ENCODE measurements at places on chromosomes 1 and 21. TPM values are rescaled to one million over a fixed set of nuclear protein-coding genes. Genes with fewer than 3 reads are reported as not detected.

The ANGEL2 gene
- 57.3 TPM for total RNA-seq

The GPR25 gene
- total RNA-seq = 1.2 TPM

The DTL gene
- 4.7 TPM for total RNA-seq

The ALX3 gene
- total RNA-seq = not detected

The RLF gene
- total RNA-seq = 36.8 TPM

The S100A7A gene
- not detected for total RNA-seq

The DUSP12 gene
- 15.2 TPM for total RNA-seq

The NVL gene
- total RNA-seq = 40.2 TPM

- H3K27ac ChIP-seq = no peak overlapping the region
- no peaks in the 10 kb centered on the region for H3K36me3 ChIP-seq
- H3K4me1 ChIP-seq = no peaks in the 10 kb centered on the region
Measured at GRCh38 chr21:20703112-20703767, 295.0 kb upstream of the NCAM2 start.

- H3K36me3 ChIP-seq = no peaks in the 10 kb centered on the region
- no peak overlapping the region for H3K27ac ChIP-seq
- no peak overlapping the region for H3K4me3 ChIP-seq
- H3K27me3 ChIP-seq = no peaks in the 10 kb centered on the region
- no peaks in the 10 kb centered on the region for H3K4me1 ChIP-seq
Measured at GRCh38 chr1:231796141-231796540, 169.6 kb downstream of the DISC1 start.

GRCh38 chr1:92876351-92876750 lies 44.5 kb downstream of the RPL5 start:
- no peak overlapping the region for H3K4me3 ChIP-seq
- peaks cover 11% of the 10 kb centered on the region for H3K36me3 ChIP-seq
- DNase-seq = no peak
- H3K27me3 ChIP-seq = no peaks in the 10 kb centered on the region
- H3K27ac ChIP-seq = no peak overlapping the region

- no peaks in the 10 kb centered on the region for H3K36me3 ChIP-seq
- no peak overlapping the region for H3K27ac ChIP-seq
- H3K27me3 ChIP-seq = peaks cover 18% of the 10 kb centered on the region
Measured at GRCh38 chr1:171772312-171772711, 9.1 kb upstream of the METTL13 start.

DNA sequence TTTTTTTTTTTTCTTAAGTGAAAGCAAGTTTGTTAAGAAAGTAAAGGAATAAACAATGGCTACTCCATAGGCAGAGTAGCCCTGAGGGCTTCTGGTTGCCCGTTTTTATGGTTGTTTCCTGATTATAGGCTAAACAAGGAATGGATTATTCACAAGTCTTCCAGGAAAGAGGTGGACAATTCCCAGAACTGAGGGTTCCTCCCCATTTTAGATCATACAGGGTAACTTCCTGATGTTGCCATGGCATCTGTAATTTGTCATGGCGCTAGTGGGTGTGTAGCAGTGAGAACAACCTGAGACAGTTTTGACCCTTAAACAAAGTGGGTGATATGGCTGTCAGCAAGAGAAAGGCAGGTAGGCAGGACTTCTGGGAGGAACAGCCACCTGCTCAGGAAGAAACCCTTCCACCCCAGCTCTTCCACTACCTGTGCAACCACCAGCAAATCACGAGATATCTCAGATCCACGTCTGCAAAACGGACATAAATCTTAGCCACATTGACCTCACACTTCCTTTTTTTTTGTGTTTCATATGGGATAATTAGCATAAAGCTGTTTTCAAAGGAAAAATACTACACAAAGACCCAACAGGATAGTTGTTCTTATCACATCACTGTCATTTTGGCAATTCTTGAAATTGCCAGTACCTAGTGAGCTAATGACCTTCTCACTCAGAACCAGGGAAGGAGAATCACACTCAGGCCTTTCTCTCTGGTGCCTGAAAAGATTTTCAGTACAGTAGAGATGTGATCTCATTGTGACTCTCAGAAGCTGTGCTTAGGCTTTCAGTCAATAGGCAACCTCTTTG lies 34.8 kb upstream of the DUSP10 start:
- peak overlapping the region; percentile 7 for H3K4me3 ChIP-seq

DNA sequence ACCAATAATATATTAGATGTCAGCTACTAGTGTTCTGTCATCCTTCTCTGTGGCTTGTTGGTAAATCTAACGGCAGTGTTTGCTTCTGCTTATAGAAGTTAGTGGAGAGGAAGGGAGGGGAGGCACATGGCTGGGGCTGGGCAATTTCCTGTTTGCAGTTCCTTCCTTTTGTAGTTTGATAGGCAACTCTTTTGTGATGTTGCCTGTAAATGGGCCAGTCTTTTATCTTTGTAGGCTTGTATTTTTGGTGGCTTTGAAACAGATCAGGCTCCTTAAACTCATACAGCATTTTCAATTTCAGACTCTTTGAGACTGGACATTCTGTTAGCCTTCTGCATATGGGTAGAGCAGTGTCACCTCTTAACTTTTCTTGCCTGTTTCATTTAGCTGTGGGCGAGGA lies 48.1 kb downstream of the CDC14A start:
- H3K4me3 ChIP-seq = peak overlapping the region; percentile 82
- peak overlapping the region; percentile 82 for H3K27ac ChIP-seq
- H3K4me1 ChIP-seq = peaks cover 93% of the 10 kb centered on the region
- peaks cover 13% of the 10 kb centered on the region for H3K36me3 ChIP-seq

- no peak for DNase-seq
- no peak overlapping the region for H3K27ac ChIP-seq
- no peaks in the 10 kb centered on the region for H3K36me3 ChIP-seq
- peaks cover 14% of the 10 kb centered on the region for H3K4me1 ChIP-seq
- no peaks in the 10 kb centered on the region for H3K27me3 ChIP-seq
Measured at GRCh38 chr1:231424950-231425805, 3.1 kb upstream of the EGLN1 start.

DNA sequence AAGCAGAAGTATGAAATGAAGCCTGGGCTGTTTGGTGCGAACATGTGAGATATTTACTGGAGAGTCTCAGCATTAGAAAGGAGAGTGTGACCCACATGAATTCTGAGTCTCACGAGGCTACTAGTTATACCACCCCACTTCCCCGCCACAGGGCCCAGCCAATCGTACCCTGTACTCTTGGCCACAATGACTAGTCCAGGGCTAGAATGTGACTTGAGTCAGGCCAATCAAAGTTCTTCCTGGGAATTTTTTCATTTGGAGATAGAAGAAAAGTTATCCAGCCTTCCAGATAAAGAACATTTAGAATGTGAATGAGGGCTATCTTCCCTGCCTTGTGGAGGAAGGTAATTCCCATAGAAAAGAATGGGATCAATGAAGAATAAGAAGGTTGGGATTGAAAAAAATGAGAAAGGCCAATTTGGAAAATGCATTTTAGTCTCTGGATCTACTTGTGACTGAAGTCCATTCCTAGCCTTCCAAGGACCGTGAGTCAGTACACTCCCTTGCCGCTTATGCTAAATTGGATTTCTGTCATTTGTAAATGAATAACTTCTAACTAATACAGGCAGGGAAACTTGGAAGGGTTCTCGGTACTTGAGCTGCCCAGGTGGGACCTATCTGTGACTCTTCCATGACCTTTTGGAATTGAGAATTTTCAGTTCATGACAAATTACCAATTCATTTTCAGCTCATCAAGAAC lies 12.3 kb upstream of the RIMKLA start:
- H3K4me1 ChIP-seq = no peaks in the 10 kb centered on the region
- H3K27ac ChIP-seq = no peak overlapping the region
- peaks cover 22% of the 10 kb centered on the region for H3K27me3 ChIP-seq
- no peak overlapping the region for H3K4me3 ChIP-seq
- no peaks in the 10 kb centered on the region for H3K36me3 ChIP-seq

DNA sequence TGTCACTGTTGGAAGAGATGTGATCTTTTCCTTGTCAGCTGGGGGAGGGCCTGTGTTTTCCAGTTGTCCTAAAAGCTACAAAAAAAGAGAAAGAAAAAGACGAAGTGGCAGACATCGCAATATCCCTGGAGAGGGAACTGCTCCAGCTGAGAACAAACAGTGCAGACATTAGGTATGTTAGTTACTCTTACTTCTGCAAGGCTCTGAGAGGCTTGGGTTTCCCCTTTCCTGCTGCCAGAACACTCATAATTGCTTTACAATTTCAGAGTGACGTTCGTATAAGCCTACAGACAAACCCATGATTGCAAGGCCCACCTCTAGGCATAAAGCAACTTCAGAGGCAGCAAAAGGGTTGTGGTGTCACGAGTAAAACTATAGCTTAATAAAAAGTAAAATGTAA lies 31.1 kb downstream of the CD160 start:
- peaks cover 66% of the 10 kb centered on the region for H3K36me3 ChIP-seq
- no peak overlapping the region for H3K4me3 ChIP-seq
- no peaks in the 10 kb centered on the region for H3K4me1 ChIP-seq
- no peak overlapping the region for H3K27ac ChIP-seq
- H3K27me3 ChIP-seq = no peaks in the 10 kb centered on the region
- no peak for DNase-seq

DNA sequence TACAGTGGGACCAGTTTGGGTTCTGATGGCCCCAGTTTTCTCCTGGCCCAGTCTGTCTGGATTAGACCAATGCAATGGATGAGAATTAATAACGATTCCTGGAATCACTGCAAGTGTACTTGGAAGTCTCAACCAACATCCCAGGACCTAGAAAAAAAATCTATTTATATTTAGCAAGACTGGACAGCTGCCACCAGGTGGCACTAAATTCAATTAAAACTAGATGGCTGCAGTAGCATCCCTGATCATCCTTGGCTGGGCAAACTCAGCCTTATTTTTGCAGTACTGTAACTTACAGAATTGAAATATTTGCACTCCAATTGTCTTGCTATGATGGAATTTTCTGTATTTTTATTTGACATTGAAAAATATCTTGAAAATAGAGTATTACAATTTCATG lies 165.7 kb downstream of the NCAM2 start:
- H3K4me3 ChIP-seq = no peak overlapping the region
- H3K4me1 ChIP-seq = no peaks in the 10 kb centered on the region
- no peaks in the 10 kb centered on the region for H3K27me3 ChIP-seq
- DNase-seq = peak; percentile 11
- no peaks in the 10 kb centered on the region for H3K36me3 ChIP-seq

DNA sequence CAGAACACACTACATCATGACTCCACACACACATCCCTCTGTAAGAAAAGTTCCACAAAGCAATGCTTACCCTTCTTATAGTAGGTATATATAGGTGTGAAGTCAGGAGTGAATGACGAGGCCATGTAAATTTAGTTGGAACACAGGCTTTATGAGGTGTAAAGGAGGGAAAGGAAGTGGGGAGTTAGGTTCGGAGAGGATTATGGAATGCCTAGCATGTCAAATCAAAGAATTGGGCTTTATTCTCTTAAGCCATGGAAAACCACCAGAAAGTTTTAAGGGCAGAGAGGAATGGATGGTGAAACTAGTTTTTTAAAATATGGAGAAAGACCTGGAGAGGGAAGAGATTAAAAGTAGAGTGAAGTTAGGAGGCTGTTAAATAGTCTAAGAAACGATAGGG lies 26.3 kb downstream of the TFAP2E start:
- H3K4me3 ChIP-seq = no peak overlapping the region
- H3K27ac ChIP-seq = no peak overlapping the region
- H3K36me3 ChIP-seq = peaks cover 47% of the 10 kb centered on the region
- H3K27me3 ChIP-seq = no peaks in the 10 kb centered on the region
- H3K4me1 ChIP-seq = no peaks in the 10 kb centered on the region
- DNase-seq = no peak

DNA sequence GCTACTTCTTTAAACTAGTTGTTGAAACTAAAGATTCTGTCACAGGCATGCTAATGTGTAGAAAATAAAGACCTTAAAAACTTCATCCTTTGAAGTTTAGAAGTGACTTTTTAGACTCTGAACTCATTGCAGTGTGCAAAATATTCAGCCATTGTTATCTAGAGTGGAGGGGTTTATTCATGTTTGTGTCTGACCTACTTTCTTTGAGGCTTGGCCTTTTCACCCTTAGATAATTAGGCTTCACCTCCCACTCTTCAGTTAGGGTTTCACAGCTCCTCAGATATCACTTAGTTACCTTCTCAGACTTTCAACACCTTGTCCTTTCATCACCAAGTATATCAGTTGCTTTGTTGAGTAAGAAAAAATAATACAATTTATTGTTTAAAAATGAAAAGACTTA lies 75.9 kb downstream of the IVNS1ABP start:
- H3K4me1 ChIP-seq = peaks cover 22% of the 10 kb centered on the region
- no peak for DNase-seq
- H3K4me3 ChIP-seq = no peak overlapping the region
- no peaks in the 10 kb centered on the region for H3K27me3 ChIP-seq
- no peaks in the 10 kb centered on the region for H3K36me3 ChIP-seq
- H3K27ac ChIP-seq = no peak overlapping the region

DNA sequence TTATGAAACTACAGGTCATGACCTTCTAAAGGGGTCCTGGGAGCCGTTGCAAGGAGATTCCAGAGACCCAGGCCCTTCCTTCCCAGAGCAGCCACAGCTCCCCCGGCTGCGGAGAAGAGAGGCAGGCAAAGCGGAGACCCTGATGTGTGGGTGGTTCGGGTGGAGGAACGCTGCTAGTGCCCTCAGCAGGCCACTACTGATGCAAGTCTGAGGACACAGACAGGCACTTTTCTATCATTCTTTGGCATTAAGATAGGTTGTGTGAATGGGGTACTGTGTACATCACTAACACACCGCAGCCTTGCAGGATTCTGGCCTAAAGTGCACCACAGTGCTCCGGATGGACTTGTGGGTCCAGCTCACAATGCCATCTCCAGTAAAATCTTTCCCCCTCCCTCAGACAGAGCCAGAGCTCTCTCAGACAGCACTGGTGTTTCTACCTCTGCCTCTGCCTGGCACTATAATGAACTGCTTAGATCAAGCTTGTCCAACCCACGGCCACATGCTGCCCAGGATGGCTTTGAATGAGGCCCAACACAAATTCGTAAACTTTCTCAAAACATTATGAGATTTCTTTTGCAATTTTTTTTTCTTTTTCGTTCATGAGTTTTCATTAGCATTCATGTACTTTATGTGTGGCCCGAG lies 121.4 kb downstream of the TGFBR3 start:
- H3K27me3 ChIP-seq = no peaks in the 10 kb centered on the region
- peaks cover 5% of the 10 kb centered on the region for H3K36me3 ChIP-seq
- no peak overlapping the region for H3K27ac ChIP-seq
- no peaks in the 10 kb centered on the region for H3K4me1 ChIP-seq
- no peak overlapping the region for H3K4me3 ChIP-seq

- H3K36me3 ChIP-seq = peaks cover 21% of the 10 kb centered on the region
- H3K4me1 ChIP-seq = peaks cover 97% of the 10 kb centered on the region
- DNase-seq = no peak
- peak overlapping the region; percentile 68 for H3K4me3 ChIP-seq
Measured at GRCh38 chr1:6030132-6030531, 15.6 kb upstream of the KCNAB2 start.

- peaks cover 24% of the 10 kb centered on the region for H3K36me3 ChIP-seq
- H3K4me3 ChIP-seq = peak overlapping the region; percentile 41
- H3K4me1 ChIP-seq = peaks cover 74% of the 10 kb centered on the region
Measured at GRCh38 chr1:110348050-110348449, 8.9 kb downstream of the RBM15 start.

Measured in CD4-positive, CD25-positive, alpha-beta regulatory T cell (primary cell).